SK-MEL-5 (cell line): ENCODE measurements at places on chromosomes 4 and X. TPM values are rescaled to one million over a fixed set of nuclear protein-coding genes. Genes with fewer than 3 reads are reported as not detected.

- no peak for DNase-seq
Measured at GRCh38 chr4:110088670-110089069, 109.7 kb downstream of the ELOVL6 start.

Gene OPRPN
- total RNA-seq, result not detected in 2 replicates

DNA sequence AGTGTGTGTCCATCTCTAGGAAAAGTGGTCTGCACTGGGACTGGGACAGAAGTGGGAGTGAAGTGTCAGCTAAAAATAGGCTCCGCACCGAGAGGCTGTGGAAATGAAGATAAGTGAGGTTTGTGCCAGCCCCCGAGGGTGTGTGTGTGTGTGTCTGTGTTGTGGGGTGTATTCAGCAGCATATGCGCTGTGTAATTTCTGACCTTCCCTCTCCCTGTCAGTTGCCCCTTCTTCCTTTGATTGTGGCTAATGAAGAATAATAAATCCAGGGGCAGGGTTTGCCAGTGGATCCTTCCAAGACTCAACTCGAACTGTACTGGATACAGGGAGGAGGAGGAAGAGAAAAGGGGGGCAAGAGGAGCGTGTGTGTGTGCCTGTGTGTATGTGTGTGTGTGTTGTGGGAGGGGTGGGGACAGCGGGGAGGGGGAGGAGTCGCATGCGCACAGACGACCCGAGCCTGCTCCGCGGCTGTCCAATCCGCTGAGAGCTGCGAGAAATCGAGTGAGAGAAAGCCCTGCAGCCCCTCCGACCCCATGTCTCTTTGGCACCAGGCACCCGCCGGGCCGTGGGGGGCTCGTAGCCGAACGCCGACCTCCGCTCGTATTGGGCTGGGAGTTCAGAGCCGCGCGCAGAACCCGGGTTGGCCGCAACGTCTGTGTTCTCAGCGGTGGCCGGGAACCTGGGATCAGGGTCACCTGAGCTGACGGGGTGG, 916 bp upstream of the POU4F2 start:
- no peak for DNase-seq

Gene CXorf38
- 9.2 and 10.9 TPM in 2 replicates for total RNA-seq

Gene PABPC4L
- total RNA-seq, result 0.11 TPM in 1 of 2 replicates, not detected in the other

Gene MGAT4D
- not detected in 2 replicates for total RNA-seq

Gene GC
- not detected in 2 replicates for total RNA-seq

DNA sequence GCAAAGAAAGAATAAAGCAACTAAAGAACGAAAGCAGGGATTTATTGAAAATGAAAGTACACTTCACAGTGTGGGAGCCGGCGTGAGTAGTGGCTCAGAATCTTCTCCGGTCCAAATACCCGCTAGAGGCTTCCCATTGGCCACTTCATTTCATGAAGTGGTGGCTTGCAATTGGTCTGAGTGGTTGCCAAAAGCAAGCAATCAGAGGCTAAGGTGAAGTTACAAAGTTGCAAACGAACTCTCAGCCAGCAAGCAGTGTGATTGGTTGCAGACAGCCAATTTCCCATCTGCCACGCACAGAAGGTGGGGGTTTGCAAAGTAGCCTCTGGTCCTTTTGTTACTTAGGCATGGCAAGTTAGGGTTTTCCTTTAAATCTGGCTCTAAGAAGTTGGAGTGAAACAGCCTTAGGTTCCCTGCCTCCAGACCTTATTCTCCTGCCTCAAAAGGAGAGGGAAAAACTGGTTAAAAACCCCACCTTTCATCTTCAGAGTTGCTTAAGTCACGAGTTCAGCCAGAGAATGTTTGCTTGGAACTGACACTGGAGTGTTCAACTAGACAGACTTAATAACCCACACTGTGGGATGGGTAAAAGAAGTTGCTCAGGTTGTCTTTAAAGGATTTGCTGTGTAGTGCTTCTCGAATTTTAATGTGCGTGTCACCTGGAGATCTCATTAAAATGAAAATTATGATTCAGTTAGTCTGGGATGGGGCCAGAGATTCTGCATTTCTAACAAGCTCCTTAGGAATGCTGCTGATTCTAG, 6.9 kb upstream of the CLOCK start:
- peak; percentile 48 for DNase-seq

Gene UCP1
- not detected in 2 replicates for total RNA-seq

DNA sequence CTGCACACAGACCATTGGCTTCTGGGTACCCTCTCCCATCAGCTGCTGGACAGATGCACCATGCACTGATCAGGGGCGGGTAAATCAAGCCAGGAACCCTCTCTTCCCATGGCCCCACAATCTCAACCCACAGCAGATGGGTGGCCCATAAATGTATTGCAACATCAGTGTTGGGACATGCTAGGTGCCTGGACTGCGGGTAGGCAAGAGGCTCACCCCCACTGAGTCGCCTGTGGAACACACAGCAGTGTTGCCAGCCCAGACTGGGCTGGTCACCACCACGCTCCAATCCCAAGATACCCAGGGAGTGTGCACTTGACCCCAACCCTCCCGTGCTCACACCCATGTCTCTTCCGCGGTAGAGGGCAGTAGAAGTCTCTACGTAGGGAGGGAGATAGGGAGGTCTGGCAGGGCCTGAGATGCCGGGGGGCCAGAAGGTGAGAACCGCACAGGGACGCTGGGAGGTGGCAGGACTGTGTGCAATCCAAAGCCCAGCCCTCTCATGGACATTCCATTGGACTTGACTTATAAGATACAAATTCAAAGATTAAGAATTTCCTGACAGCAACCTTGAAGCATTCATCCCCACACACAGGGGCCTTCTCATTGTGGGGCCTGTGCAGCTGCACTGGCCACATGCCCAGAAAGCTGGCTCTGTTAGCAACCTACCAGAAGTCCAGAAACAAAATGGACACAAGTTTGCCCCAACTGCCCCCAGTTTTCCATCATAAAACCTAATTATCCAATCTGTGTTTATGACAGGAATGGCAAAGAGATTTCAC, 183.7 kb downstream of the NSUN7 start:
- no peak for DNase-seq

GRCh38 chrX:134570899-134571298, 87.4 kb downstream of the PLAC1 start:
- DNase-seq, result no peak

- no peak for DNase-seq
Measured at GRCh38 chrX:155666741-155667140, 54.0 kb upstream of the TMLHE start.

DNA sequence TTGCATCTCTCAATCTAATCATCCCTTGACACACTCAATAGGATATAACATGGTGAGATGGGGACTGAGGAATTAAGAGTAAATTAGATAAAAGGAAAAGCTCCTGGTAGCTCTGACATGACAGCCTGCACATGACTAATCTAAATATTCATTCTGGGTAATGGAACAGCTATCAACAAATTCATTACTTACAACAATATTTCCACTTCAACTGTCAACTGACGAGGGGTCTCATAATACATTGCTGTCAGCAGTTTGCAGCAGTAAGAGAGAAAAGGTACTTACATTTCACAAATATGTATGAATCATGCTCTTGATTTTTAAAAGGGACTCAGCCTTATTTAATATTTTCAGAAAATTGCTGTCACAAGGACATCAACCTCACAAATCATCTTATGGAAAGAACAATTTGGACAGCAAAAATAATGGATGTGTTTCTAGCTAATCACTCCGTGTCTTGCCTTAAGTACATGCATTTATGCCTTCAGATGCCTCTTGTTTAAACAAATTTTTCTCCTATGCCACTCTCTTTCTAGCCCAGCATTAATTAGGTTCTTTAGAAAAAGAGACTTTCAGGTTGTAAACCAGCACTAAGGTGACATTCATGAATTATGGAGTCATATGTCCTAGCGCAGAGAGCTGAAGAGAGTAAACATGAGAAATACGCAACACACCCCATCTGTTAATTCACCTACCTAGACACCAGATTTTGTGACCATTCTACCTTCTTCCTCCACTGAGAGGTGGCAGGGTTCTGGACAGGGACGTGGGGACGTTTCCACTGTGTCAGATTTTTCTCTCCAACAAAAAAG, 99.6 kb upstream of the TMEM150C start:
- DNase-seq, result no peak

Gene CXXC4
- total RNA-seq, result 1.7 and 1.8 TPM in 2 replicates

DNA sequence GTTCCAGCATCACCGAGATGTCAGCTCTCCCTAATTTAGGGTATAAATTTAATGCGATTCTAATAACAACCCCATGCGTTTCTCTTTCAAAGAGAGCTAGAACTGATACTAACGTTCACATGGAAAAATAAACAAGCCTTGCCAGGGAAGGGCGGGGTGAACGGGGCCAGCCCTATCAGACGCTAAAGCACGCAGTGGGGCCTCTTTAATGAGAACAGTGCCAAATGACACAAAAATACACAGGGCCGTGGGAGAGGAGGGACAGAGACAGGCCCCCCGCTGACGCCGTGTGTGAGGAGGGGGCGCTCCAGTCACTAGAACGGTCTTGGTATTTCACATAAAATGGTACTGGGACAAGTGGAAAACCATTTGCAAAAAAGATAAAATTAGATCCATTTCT, 21.3 kb upstream of the ADRA2C start:
- no peak for DNase-seq

GRCh38 chr4:169485086-169485485, 127.3 kb downstream of the NEK1 start:
- no peak for DNase-seq

DNA sequence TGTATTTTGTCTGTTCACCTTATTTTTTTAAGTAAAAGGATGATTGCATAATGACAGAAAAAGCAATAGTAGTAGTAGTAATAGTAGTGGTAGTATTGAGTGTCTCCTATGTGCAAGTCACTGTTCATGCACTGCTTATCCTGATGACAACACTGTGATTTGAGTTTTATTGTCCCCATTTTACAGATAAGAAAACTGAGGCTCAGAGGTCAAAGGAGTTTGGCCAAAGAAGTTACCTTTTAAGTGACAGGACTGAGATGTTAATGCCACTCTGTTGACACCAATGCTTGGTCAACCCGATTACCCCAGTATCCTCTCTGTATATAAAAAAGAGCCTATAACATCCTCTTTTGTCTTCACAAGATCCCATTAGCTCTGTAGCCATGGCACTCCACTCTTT, 100.5 kb upstream of the FRMPD3 start:
- no peak for DNase-seq

Gene MTMR8
- total RNA-seq, result 1.6 and 3.4 TPM in 2 replicates

DNA sequence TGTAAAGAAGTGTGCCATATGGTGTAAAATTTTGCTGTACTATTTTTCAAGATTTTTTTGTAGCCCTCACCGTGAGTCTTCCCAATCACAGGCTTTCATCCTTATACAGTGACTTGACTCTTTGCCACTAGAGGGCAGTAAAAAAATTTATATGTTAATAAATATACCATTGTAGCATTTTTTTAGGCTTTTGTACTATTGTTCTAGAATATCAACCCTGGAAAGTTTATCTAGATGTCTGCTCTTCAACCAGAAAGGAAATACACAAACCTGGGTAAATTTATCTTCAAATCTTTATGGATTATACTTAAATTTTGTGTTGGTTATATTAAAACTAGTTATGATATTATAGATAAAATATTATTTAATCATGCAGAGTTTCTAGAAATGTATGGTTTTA, 235.3 kb downstream of the TENM3 start:
- DNase-seq, result peak; percentile 80

- DNase-seq, result no peak
Measured at GRCh38 chr4:81922313-81922712, 450.6 kb upstream of the RASGEF1B start.

Gene RIPPLY1
- total RNA-seq, result not detected in 2 replicates

Gene COL25A1
- 7.5 and 10.4 TPM in 2 replicates for total RNA-seq

- no peak for DNase-seq
Measured at GRCh38 chr4:154998284-154998683, 210.2 kb upstream of the NPY2R start.

DNA sequence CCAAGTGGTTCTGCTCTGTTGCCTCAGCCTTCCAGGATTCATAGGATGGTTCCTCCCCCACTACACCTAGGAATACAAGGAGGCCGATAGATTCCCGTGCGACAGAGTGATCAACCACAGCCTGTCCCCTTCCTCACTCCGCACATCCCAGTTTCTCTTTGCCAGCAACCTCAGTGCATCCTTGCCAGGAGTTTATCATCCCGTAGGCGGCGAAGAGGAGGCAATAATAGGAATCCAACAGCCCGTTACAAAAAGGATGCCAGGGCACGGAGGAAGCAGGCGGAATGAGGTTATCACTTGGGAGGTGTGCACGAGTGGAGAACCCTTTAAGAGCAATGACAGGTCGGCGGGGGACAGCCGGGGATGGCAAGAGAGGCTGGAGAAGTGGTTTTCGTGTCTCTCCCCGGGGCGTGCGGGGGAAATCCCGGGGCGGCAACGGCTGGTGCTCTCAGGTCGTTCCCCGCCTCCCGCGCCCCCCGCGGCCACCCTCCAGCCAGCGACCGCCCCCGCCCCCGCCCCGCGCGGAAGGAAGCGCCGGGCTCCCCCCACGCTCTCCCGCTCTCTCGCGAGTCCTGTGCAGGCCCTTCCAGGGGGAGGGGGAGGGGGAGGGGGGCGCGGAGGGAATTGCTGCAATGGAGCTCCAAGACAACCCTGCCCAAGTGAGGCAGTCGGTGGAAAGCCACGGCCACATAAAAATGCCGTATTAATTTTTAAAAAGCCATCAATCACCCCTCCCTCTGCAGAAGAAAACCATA, 1.6 kb downstream of the PPP3CA start:
- peak; percentile 26 for DNase-seq

Gene GABRE
- total RNA-seq, result not detected in 2 replicates

Gene CXCL8
- total RNA-seq, result 11.5 and 14.8 TPM in 2 replicates

Gene MFSD8
- 12.7 and 20.5 TPM in 2 replicates for total RNA-seq

GRCh38 chr4:169115897-169116254, 105.8 kb upstream of the CBR4 start:
- peak; percentile 61 for DNase-seq

- DNase-seq, result no peak
Measured at GRCh38 chr4:166091146-166091545, 218.1 kb downstream of the TLL1 start.

Gene FBXL5
- total RNA-seq, result 44.9 and 48.4 TPM in 2 replicates

DNA sequence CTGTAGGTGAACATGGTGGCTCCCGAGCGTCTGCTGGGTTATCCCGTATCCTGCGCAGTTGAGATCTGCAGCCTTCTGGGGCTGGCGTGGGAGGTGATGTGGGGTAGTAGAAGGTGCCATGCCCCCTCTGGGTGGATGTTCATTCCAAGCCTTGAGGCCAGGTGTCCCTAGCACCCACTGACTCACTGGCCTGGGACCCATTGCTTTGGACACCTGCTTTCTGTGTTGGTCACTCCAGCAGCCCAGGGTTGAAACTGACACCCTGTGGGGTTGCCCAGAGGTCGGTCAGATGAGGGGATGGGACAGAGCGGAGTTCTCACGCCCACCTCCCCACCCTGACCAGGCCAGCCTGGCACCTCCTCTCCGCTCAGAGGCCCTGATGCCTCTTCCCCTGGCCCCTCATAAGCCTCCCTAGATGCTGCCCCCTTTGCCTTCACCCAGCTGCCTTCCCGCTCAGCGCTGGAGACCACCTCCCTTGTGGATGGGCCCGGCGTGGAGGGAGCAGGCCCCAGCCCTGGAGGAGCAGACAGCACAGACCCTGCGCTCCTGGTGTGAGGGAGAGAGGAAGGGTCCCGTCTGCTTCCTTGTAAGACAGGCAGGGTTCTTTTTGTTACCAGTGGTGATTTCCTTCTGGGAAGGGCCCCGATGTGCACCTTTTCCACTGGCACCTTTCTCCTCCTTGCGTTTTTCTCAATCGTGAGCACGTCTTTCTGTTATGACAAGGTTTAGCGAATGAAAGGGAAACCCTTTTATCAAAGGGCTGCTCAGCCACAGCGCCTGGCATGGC, 2.0 kb downstream of the DOK7 start:
- DNase-seq, result no peak

Gene MMRN1
- total RNA-seq, result 0.16 and 0.29 TPM in 2 replicates
